ENCODE measurements at places on chromosomes 2 and 18. TPM values are rescaled to one million over a fixed set of nuclear protein-coding genes. Genes with fewer than 3 reads are reported as not detected.

DNA sequence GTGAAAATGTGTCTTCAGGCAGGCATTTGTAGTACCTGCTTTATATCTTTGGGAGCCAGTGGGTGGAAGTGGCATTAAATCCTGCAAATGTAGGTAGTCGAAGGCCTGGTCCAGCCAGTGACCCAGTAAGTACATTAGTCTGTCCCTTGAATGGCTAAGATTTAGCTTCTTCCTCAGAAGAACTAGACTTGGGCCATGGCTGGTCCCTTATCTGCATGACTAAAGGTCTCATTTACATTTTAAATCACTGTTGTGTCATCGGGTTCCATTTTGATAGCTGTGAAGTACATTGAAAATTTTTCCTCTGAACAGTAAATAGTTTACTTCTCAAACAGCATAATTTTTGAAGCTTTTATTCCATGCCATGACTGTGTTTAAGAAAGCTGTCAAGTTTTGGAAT, 438.4 kb upstream of the KLHL29 start:
- no peaks in the 10 kb centered on the region for H3K4me1 ChIP-seq
- no peaks in the 10 kb centered on the region for H3K36me3 ChIP-seq
- H3K4me3 ChIP-seq = no peak overlapping the region
- no peaks in the 10 kb centered on the region for H3K27me3 ChIP-seq

The GNLY gene
- 364 TPM for total RNA-seq

DNA sequence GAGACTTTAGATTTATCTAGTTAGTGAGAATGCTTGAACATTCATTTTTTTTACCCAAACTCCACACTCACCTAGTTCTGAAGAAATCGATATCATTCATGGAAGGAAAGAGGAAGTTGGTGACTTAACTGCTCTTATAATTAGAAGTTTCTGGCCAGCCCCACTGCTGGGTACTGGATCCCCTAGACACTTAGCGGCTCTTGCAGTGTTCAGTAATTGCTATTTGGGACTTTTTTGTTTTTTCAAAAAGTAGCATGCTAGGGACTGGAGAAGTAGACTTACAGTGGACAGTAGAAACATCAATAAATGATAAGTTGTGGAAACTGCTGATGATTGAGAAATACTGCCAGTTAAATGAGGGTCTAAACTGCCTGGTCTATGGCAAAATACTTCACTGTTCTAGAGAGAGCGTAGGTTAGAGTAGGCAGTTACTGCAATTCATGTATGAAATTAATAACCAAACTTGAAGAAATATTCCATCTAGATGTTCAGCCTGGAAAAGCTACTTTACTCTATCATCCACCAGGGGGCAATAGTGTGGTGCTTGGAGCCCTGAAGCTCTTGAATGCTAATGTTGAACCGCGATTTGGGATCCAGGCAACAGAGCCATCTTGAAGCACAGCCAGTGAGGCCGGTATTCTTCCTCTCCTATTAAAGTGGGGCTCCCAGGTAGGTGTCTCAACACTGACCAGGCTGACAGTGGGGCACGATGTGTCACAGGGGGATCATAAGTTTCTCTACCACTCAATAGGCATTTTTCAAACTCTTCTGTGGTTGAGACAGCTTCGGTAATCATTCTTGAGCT, 146.1 kb upstream of the SESTD1 start:
- peak; percentile 40 for DNase-seq
- H3K4me3 ChIP-seq = no peak overlapping the region
- H3K36me3 ChIP-seq = no peaks in the 10 kb centered on the region
- H3K27ac ChIP-seq = no peak overlapping the region
- peaks cover 3% of the 10 kb centered on the region for H3K27me3 ChIP-seq

The KCNS3 gene
- not detected for total RNA-seq

GRCh38 chr18:23612434-23613090, 26.3 kb upstream of the NPC1 start:
- no peak overlapping the region for H3K4me3 ChIP-seq
- H3K4me1 ChIP-seq = no peaks in the 10 kb centered on the region
- no peak for DNase-seq
- H3K27me3 ChIP-seq = peaks cover 12% of the 10 kb centered on the region

DNA sequence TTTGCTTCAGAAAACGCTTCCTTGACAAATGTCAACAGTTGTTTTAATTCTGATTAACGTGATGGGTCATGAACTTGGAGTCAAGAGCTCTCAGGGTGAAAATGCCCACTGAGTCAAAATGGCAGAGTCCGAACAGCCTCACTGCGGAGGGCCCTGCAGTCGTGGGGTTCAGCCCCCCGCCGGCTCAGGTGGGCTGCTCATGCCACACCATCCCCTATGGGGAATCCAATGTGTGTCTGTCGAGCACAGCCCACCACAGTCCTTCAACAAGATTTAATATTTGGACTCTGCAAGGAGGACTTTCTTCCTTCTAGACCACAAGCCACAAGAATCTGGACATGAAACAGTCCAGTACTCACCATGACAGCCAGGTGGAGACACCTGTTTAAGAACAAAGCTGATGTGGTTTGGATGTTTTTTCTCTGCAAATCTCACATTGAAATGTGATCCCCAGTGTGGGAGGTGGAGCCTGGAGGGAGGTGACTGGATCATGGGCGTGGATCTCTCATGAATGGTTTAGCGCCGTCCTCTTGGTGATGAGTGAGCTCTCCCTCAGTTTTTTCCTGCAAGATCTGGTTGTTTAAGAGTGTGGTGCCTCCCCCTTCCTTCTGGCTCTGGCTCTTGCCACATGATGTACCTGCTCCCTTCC, 201.0 kb downstream of the NDUFA10 start:
- H3K27ac ChIP-seq = no peak overlapping the region
- H3K27me3 ChIP-seq = peaks cover 4% of the 10 kb centered on the region
- no peak overlapping the region for H3K4me3 ChIP-seq
- H3K36me3 ChIP-seq = no peaks in the 10 kb centered on the region
- DNase-seq = peak; percentile 36

GRCh38 chr2:96867756-96868554, 1.9 kb downstream of the SEMA4C start:
- peak; percentile 53 for DNase-seq
- peak overlapping the region; percentile 69 for H3K4me3 ChIP-seq
- H3K27ac ChIP-seq = peak overlapping the region; percentile 74
- H3K4me1 ChIP-seq = peaks cover 35% of the 10 kb centered on the region
- H3K36me3 ChIP-seq = no peaks in the 10 kb centered on the region

GRCh38 chr2:151238527-151239487, 22.9 kb downstream of the RBM43 start:
- no peak overlapping the region for H3K4me3 ChIP-seq
- H3K27ac ChIP-seq = no peak overlapping the region
- peaks cover 7% of the 10 kb centered on the region for H3K27me3 ChIP-seq
- no peaks in the 10 kb centered on the region for H3K36me3 ChIP-seq

- H3K4me3 ChIP-seq = no peak overlapping the region
- H3K36me3 ChIP-seq = peaks cover 5% of the 10 kb centered on the region
- no peaks in the 10 kb centered on the region for H3K4me1 ChIP-seq
- no peak overlapping the region for H3K27ac ChIP-seq
Measured at GRCh38 chr2:240502430-240503121, 55.2 kb downstream of the ANKMY1 start.

The CRYBA2 gene
- not detected for total RNA-seq

DNA sequence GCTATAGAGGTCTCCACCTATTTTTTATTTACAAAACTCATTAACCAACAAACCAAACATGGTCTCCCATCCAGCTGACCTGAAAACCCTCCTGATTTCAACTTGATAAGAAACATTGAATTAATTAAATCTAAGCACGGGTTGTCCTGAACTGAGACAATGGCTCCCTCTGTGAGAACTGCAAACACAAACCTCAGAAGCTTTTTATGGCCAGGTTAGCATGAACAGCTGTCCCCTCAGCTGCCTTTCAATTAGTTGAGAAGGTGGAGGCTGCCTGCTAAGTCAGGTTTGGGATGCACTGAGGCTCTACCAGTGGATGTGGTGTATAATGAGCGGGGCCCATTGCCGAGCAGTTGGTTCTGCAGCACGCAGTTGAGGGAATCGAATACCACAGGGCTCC, 258.5 kb upstream of the DDX18 start:
- no peak overlapping the region for H3K27ac ChIP-seq
- H3K4me1 ChIP-seq = no peaks in the 10 kb centered on the region

DNA sequence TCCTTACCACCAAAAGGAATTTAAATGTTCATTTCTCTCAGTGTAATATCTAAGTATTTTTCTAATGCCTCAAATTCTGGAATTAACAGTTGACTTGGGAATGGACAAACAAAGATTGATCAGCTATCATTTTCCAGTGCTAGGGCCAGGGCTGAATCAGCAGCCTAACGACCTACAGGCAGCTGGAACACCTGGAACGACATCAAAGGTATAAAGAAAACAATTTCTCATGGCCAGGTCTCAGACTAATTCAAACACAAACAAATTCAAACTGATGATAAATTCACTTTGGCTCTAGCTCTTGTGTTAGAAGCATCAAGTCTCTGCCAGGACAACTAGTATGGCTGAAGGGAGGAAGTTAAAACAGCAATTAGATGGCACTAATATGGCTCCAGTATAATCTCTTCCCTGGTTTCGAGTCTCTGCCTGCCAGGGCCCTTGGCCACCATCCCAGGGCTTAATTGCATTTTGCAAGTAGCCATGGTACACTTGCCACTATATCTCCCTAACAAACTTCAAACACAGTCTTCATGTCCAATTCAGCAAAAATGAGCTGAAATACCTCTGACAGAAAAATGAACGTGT, 70.2 kb upstream of the FSHR start:
- no peak overlapping the region for H3K27ac ChIP-seq
- no peaks in the 10 kb centered on the region for H3K27me3 ChIP-seq
- H3K36me3 ChIP-seq = no peaks in the 10 kb centered on the region
- H3K4me3 ChIP-seq = no peak overlapping the region

The SOWAHC gene
- total RNA-seq = not detected

The RANBP2 gene
- 65.7 TPM for total RNA-seq

DNA sequence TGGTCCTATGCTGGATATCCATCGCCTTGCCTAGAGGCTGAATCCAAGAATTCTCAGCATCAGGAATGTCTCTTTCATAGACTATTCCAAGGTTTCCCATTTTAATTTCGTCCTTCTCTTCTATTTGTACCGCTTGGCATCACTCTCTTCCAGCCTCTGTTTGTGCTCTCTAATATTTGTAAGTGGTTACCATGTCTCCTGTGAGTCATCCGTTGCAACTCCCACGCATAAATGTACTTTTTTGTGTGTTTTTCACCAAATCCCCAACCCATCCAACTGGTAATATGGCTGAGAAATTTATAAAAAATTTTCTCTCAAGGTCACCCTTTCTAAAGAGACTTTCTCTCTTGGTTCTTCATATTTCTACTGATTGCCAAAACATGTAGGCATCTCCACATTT, 21.8 kb downstream of the COLEC12 start:
- no peaks in the 10 kb centered on the region for H3K4me1 ChIP-seq
- H3K27ac ChIP-seq = no peak overlapping the region
- no peak overlapping the region for H3K4me3 ChIP-seq

DNA sequence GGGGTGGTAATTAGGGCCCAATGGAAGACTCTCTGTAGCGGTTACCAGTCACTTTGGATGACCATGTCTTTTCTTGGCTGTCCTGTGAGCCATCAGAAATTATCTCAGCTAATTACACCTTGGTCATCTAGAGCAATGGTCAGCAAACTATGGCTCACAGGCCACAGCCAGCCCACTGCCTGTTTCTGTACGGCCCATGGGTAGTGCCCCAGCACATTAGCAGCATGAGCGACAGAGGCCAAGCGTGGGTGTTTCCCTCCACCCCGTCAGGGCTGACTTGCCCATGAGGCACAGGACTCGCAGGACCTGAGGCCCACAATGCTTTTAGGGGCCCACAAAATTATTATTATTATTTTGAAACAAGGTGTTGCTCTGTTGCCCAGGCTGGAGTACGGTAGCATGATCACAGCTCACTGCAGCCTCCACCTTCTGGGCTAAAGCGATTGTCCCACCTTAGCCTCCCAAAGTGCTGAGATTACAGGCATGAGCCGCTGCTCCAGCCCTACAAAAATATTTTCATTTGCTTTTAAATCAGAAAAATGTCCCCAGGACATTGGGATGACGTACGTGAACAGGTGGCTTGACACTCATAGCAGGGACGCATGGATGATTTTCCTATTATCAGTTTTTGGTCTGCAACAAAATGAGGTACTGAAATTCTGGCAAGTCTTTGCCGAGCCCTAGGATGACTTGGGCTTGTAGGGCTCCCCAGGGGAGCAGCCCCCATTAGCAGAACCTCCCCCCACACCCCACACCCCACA, 29.3 kb upstream of the CEP68 start:
- H3K4me3 ChIP-seq = no peak overlapping the region
- peaks cover 15% of the 10 kb centered on the region for H3K36me3 ChIP-seq
- H3K4me1 ChIP-seq = peaks cover 21% of the 10 kb centered on the region
- no peak overlapping the region for H3K27ac ChIP-seq
- no peak for DNase-seq

The SH3RF3 gene
- total RNA-seq = 0.05 TPM

GRCh38 chr18:56391931-56392590, 246.3 kb downstream of the TXNL1 start:
- no peaks in the 10 kb centered on the region for H3K27me3 ChIP-seq
- no peaks in the 10 kb centered on the region for H3K4me1 ChIP-seq
- H3K36me3 ChIP-seq = no peaks in the 10 kb centered on the region
- H3K27ac ChIP-seq = no peak overlapping the region

GRCh38 chr2:62774555-62775366, 69.2 kb downstream of the EHBP1 start:
- H3K4me1 ChIP-seq = no peaks in the 10 kb centered on the region
- H3K27me3 ChIP-seq = no peaks in the 10 kb centered on the region
- DNase-seq = no peak

The YIPF4 gene
- 30.9 TPM for total RNA-seq

GRCh38 chr2:82968358-82968757, 1490.7 kb downstream of the SUCLG1 start:
- H3K4me3 ChIP-seq = no peak overlapping the region
- no peaks in the 10 kb centered on the region for H3K27me3 ChIP-seq
- H3K36me3 ChIP-seq = no peaks in the 10 kb centered on the region
- no peaks in the 10 kb centered on the region for H3K4me1 ChIP-seq

GRCh38 chr2:240440704-240441320, 5.3 kb downstream of the GPC1 start:
- no peak overlapping the region for H3K27ac ChIP-seq
- H3K4me1 ChIP-seq = peaks cover 2% of the 10 kb centered on the region
- no peak overlapping the region for H3K4me3 ChIP-seq
- no peaks in the 10 kb centered on the region for H3K36me3 ChIP-seq

GRCh38 chr2:20539776-20540586, 93.1 kb downstream of the RHOB start:
- peak; percentile 49 for DNase-seq
- H3K4me3 ChIP-seq = no peak overlapping the region
- peak overlapping the region; percentile 54 for H3K27ac ChIP-seq
- H3K27me3 ChIP-seq = peaks cover 8% of the 10 kb centered on the region
- H3K4me1 ChIP-seq = peaks cover 21% of the 10 kb centered on the region
- no peaks in the 10 kb centered on the region for H3K36me3 ChIP-seq

GRCh38 chr2:159558479-159558878, 57.9 kb downstream of the BAZ2B start:
- H3K27me3 ChIP-seq = no peaks in the 10 kb centered on the region
- H3K27ac ChIP-seq = no peak overlapping the region
- no peak for DNase-seq
- H3K36me3 ChIP-seq = no peaks in the 10 kb centered on the region

All from activated CD8-positive, alpha-beta memory T cell treated with anti-CD3 and anti-CD28 coated beads, Interleukin-2, amount 10 ng/mL, durations not matched to agents 7 days and 5 days (primary cell).